Astrocyte (in vitro differentiated cells and primary cell): ENCODE measurements at places on chromosomes 6 and 20. TPM values are rescaled to one million over a fixed set of nuclear protein-coding genes. Genes with fewer than 3 reads are reported as not detected.

WFDC12 gene
- not detected in 2 replicates for total RNA-seq

LGSN gene
- total RNA-seq = 0.25 and 0.36 TPM in 2 replicates

TAP2 gene
- 118 and 121 TPM in 2 replicates for total RNA-seq

DNA sequence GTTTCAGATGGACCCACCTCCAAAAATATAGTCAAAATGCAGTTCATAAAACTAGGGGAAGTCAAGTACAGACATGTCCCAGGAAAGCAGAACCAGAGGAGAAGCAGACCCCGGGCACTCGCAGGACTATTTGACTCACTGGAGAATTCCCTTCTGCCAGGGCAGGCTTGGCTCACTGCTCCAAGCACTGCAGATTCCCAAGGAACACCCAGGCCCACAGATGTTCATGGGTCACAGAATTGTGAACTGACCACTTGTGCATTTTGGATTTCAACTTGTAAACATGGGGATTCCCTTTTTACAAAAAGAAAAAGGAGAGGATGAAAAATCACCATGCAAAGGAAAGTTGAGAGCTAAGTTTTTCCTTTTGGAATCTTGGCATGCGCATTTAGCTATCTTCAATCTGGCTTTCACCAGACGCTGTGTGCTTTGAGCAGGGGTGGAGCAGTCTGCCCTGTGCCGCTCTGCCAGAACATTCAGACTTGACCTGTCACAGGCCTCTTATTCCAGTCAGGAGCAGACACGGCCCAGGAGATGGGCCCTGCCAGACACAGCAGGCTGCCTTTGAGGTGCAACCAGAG, 237.5 kb upstream of the TAB2 start:
- H3K4me1 ChIP-seq = peaks cover 37% of the 10 kb centered on the region

DNA sequence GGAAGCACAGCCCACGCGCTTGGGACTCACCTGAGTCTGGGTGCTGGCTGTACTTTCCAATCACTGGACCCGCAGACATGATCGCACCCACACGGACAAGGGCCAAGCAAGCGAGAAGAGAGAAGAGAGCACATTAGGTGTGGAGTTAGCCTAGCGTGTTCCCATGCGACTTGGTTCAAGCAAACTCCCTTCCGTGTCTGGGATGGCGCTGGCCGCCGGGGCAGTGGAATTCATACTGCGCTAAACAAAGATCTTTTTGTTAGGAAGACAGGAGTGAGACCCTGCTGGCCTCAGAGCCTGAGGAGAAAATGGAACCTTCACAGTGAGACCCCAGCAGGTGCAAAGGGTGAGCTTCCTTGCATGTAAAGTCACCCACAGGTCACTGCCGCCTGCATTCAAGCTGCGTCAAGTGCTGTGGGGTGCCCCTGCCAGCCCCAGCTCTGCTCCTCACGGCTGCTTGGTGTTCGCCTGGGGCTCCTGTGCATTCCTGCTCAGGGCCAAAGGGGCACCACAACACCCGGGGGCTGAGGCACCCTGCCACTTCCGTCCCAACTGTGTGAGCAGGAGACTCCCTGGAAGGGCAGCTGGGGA, 26.4 kb downstream of the PSMG4 start:
- peaks cover 24% of the 10 kb centered on the region for H3K4me1 ChIP-seq
- peaks cover 4% of the 10 kb centered on the region for H3K27me3 ChIP-seq
- no peak overlapping the region for H3K27ac ChIP-seq
- no peaks in the 10 kb centered on the region for H3K36me3 ChIP-seq
- H3K4me3 ChIP-seq = no peak overlapping the region

GRCh38 chr6:138044458-138044857, 62.8 kb downstream of the PERP start:
- H3K4me1 ChIP-seq = no peaks in the 10 kb centered on the region
- H3K27ac ChIP-seq = no peak overlapping the region
- no peak for DNase-seq
- no peaks in the 10 kb centered on the region for H3K36me3 ChIP-seq
